ENCODE measurements at places on chromosomes 6 and 20. TPM values are rescaled to one million over a fixed set of nuclear protein-coding genes. Genes with fewer than 3 reads are reported as not detected.

The ABHD12 gene
- polyA plus RNA-seq: 34.3 TPM

The FAM217A gene
- polyA plus RNA-seq: not detected

The LPA gene
- polyA plus RNA-seq: 0.11 TPM

- no peak for DNase-seq
Observed at GRCh38 chr20:53774461-53775203, 181.0 kb upstream of the ZNF217 start.

GRCh38 chr6:135114355-135115145 lies 59.9 kb upstream of the HBS1L start:
- DNase-seq: no peak

GRCh38 chr6:90383196-90383822 lies 86.7 kb upstream of the BACH2 start:
- DNase-seq: no peak

DNA sequence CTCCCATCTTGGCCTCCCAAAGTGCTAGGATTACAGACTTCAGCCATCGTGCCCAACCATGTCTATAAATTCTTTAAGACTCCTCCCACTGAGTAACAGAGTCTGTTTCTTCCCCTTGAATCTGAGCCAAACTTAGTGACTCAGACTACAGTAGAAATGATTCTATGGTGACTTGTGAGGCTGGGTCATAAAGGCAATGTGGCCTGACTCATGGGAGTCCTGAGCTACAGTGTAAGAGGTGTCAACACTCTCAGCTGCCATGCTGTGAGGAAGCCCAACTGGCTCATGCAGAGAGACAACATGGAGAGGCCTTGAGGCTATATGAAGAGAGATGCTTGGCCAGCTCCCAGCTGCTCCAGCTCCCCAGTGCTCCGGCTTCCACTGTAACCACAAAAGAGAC lies 5.2 kb upstream of the NRSN2 start:
- DNase-seq: no peak

DNA sequence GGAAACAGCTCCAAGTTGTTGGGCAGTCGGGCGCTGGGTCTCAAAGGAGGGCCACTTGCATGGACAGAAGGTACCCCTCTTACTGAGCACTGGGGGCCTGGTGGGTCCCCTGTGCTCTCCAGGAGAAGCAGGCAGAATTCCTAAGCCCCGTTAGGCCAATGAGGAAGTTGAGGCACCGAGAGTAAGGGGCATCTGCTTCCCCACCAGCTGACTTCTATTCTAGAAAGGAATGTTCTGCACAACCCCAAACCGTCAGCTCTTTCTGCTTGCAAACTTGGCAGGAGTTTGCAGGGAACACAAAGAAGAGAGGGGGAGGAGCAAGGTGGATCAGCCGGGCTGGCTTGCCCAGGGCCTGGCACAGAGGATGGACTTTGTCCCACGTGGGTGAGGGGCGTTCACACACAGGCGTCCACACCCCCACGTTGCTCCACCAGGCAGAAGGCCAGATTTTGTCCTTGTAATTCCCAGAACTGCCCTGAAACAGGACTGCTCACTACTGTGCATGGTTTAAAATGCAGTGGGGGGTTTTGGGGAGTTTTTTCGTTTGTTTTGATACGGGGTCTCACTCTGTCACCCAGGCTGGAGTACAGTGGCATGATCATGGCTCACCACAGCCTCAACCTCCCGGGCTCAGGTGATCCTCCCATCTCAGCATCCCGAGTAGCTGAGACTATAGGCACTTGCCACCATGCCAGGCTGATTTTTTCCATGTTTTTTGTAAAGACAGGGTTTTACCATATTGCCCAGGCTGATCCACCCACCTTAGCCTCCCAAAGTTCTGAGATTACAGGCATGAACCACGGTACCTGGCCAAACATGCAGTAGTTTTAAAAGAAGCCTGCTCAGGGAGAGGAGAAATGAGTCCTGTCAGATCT lies 93.3 kb downstream of the SNX5 start:
- peak; percentile 67 for DNase-seq
